ENCODE measurements at places on chromosomes 16 and 17.
A peak's percentile ranks its signal among the peaks of the same experiment; 100 is the strongest.

DNA sequence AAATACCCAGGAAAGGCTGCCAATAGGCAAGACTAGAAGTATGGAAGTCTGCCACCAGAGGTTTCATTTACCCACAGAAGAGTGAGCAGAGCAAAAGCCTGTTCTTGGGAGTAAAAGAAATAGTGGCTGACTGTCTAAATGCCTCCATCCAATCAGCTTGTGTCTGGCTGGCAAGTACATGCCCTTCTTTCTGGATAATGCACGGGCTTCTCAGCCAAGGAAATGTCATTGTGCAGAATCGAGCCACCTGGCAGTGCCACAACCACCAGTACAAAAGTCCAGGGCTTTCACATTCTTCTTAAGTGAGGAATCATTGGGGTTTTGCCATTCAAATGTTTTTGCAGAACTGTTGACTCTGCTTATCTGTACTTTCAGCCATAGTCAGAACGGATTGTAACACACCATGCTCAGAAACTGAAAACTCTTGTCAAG is 10.1 kb upstream of the ERCC4 start:
- DNase-seq, result no peak

DNA sequence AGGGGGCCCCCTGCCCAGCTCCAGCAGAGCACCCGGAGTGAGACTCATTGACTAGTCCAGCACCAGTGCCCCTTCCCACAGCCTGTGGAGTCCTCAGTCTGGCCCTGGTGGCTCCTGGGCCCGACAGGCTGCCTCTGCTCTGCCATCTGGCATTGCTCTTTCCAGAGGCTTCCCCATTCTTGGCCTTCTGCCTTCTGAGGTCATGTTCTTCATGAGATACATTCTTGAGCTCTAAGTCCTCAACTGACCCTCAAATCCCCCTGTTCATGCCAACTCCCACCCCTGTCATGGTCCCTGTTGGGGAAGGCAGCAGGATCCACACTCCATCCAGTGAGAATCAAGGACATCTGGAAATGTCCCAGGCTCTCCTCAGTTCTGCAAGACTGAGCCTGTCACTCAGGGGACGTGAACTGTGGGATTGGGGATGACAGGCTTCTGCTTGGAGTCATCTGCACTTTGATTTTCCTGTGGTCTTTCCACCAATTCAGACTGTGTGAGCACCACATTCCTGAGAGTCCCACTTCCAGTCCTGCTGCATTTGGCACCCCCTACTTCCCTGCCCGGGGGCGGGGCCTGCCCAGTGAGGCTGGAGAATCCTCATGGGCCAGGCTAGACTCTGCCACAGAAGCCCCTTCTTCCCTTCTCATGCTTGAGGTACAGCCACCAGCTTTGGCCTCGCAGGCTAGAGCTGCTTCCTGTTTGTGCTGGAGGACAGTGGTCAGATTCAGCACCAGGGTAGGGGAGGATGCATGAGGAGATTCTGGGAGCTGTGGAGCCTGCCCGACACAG is 2.7 kb downstream of the TRPV2 start:
- DNase-seq, result no peak

DNA sequence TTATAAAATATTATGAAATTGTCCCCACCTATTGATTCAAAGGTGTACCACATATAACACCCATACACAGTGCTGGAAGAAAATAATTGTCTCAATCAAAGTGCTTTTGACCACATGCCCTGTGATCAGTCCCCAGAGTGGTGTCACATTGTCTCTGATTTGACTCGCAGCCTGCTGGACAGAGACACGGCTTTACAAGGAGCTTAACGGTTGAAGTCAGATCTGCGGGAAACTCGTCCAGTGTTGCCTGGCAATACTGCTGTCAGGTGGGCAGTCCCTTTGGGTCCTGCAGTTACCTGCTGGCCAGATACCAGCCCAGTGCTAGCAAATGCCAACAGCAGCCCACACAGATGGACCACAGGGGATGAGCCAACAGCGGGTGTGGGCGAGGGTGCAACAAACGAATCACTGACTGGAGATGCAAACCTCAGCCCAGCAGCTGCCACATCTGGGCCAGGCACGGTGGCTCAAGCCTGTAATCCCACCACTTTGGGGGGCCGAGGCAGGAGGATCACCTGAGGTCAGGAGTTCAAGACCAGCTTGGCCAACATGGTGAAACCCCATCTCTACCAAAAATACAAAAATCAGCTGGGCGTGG is 26.2 kb upstream of the SSTR2 start:
- DNase-seq, result no peak

DNA sequence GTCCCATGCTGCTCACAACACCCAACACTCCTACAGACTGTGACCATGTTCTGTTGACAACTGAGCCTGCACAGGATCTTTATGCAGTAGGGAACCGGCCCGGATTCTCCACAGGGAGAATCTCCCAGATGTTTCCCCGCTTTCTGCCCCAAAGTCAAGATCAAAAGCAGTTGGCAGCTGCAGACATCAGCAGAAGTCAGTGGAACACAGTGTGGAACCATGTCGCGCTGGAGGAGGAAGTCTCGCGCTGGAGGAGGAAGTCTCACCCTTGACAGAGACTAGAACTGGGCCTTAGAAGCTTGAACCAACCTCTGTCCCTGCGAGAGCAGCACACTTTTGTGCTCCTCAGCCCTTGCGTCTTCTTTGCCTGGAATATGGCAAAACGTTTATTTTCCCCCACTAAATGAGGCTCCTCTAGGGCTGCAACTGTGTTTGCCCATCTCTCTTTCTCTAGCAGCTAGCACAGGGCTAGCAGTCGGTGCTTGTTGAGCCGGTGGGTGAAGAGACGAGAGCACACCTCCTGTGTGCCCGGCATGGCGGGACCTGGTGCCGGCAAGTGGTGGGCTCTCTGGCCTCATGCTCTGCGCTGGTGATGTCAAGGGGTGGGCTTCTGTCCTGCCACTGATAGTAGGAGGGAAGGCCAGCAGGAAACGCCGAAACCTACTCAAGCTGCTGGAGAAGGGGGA is 2.1 kb upstream of the MRC2 start:
- DNase-seq, result no peak

DNA sequence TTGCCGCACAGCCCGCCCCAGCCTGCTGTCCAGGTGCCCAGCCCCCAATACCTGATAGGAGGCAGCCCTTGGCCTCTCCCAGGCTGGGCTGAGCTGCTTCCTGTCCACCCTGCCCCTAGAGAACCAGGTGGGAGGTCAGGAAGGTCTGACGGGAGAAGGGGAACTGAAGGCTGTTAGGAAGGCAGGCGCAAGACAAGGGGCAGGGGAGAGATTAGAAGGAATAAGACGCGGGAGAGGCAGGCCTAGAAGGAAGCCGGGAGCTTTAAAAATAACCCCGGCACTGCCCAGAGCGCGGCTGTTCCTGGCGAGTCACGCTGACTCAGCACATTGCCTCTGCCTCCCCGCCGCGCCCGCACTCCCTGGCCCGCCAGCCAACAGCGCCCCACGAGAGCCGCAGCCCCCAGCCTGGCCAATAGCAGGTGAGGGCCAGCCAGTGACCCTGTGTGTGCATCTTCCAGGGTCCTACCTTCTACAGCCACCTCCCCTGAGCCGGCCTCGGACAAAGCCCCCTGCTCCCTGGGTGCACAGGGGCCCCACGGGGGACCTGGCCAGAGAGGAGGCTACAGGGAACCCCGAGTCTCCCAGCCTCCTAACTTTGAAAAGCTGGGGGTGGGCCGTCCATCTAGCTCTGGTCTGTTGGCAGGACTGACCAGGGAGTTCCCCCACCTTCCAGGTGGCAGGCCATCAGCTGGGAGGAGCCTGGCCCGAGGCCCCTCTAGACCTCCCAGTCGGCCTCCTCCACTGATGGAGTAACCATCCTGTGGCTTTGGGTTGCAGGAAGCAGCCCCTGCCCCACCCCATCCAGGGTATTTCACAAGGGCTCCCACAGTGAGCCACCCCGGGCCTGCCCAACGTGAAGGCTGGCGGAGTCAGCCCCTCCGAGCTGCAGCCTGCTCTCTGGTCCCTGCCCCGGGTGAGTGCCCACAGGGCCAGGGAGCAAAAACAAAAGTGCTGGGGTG is 4.0 kb downstream of the MAFG start:
- no peak for DNase-seq

DNA sequence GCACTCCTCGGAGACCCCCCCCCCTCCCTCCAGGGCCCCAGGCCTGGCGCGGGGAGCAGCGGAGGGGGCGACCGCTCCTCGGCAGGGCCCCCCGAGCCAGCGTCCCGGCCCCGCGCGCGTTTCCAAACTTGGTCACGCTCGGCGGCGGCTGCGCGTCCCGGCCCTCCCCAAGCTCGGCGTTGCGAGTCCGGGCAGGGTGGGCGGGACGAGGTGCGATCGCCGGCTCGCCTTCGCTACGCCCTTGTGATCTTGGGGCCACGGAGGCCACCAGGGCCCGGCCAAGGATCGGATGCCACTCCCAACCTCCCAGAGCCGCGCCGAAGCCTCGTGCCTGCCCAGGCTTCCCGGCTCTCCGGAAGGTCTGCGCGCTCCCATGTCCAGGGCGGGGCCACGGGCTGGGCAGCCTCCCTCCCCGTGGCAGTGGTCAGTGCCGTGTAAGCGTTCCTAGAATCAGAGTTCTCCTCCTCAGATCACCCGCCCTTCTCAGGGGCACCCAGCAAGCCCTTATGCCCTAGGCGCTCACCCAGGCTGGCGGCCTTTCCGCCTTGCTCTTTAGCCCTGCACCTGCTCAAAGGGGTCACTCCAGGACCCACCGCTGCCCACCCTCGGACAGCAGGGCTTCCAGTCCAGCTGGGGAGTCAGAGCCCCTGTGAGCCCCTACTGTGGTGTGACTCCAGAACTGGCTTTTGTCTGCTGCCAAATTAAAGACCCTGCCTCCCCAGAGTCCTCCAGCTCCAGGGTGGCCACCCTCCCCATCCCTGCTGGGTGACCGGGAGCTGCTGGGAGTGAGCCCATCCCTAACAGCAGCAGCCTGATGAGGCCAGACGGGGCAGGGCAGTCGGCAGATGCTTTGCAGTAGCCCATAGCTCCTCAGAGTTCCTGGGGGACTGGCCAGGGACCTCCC is 12.2 kb upstream of the MRPS23 start:
- no peak for DNase-seq

DNA sequence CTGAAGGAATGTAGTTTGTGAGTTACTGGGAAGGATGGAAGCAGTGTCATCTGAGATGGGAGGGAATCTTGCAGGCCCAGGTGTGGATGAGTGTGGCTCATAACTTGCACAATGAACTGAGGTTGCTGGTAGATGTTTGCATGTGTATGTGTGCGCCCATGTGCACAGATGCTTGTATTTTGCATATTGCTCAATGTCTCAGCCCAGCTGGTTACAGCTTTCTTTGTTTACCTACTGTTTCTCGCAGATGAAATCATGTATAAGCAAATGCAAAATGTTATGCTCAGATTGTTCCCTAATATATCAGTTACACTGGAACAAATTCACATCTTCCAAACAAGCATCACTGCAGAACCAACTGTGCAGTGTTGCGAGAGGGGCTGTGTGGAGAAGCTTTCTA is 452.2 kb upstream of the EEF2KMT start:
- no peak for DNase-seq

- no peak for DNase-seq
Observed at GRCh38 chr17:27514595-27515413, 58.6 kb downstream of the KSR1 start.

GRCh38 chr16:57413733-57414132 is 9.2 kb downstream of the CCL17 start:
- no peak for DNase-seq

- DNase-seq, result no peak
Observed at GRCh38 chr16:918741-919657, 51.8 kb downstream of the LMF1 start.

GRCh38 chr16:57141822-57142631 is 43.8 kb downstream of the PSME3IP1 start:
- DNase-seq, result peak; percentile 70

DNA sequence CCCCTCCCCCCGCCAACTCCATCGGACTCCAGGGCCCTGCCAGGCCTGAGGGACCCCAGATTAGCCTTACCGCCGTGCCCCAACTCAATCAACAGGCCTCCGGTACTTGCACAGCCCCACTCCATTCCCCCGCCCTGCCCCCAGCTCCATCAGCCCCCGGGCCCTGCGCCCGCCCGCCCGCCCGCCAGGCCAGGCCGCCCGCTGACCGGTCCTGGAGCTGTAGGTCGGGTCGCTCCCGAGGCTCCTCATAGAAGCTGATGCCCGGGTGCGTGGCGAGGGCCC is 308 bp downstream of the GTF3C1 start:
- DNase-seq, result no peak

DNA sequence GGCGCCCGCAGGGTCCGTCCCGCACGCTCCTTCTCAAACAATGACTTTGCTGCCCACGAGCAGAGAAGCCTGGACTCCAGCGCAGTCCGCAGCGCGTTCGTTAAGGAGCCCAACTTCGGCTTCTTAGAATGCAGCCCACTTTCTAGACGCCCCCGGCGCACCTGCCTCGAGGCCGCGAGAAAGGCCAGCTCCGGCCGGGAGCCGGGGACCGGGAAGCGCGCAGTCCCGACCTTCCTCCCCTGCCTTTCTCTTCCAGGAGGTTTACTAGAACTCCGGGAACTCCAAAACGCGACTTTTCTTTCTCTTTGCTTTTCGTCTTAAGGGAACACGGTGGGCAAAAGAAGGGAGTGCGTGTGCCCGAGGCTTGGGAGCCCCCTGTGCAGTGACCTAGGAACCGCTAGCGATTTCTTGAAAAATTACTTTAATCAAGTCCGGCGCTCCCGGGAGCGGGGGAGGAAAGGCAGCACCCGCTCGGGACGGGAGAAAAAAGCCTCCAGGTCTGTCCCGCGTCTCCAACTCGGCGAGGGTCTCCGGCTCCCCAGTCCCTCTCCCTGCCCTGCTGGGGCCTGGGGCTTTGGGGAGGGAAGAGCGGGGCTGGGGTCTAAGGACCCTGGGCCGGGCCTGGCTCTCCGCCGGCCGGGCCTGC is 2.6 kb downstream of the HNF1B start:
- DNase-seq, result peak; percentile 60

All from activated CD8-positive, alpha-beta memory T cell treated with anti-CD3 and anti-CD28 coated beads for 24 hours (primary cell).